ENCODE measurements at places on chromosomes 4 and X. TPM values are rescaled to one million over a fixed set of nuclear protein-coding genes. Genes with fewer than 3 reads are reported as not detected.

DNA sequence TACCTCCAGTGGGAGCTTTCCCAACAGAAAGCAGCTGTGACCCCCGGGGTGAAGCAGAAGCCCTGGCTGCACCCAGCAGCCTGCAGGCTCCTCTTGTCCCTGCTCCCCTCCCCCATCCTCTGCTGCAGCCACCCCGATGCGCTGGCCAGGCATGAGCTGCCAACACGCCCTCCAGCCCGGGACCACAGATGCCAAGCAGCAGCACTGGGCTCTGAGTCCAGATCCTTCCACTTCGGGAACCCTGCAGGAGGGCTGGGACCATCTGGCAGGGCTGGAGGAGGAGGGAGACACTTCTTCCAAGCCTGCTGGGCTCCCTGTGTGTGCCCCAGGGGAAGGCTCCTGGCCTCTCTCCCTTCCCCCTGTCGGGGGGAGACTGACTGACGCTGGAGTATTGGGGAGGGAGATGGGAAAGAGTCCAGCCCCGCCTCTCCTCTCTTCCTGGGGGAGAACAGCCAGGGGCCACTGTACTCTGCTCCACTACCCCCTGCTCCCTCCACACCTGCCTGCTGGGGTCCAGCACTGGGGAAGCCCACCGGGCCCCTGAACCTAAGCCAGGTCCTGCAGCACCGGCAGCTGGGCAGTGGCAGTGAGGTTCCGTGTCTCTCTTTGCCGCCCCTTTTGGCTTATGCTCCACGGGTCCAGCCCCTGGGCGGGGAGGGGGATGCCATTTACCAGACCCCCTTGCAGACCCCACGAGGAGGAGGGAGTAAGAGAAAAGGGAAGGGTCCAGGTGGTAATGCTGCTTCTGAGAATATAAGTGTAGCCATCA is 55.7 kb downstream of the PPP2R2C start:
- H3K27me3 ChIP-seq, result peaks cover 25% of the 10 kb centered on the region
- no peak overlapping the region for H3K27ac ChIP-seq
- H3K4me3 ChIP-seq, result no peak overlapping the region
- H3K36me3 ChIP-seq, result no peaks in the 10 kb centered on the region
- peak; percentile 63 for DNase-seq

GRCh38 chrX:43373032-43373431 is 283.1 kb upstream of the MAOA start:
- no peak overlapping the region for H3K4me3 ChIP-seq
- no peaks in the 10 kb centered on the region for H3K4me1 ChIP-seq
- H3K27ac ChIP-seq, result no peak overlapping the region
- DNase-seq, result no peak

- no peak for DNase-seq
- H3K4me1 ChIP-seq, result no peaks in the 10 kb centered on the region
- no peak overlapping the region for H3K4me3 ChIP-seq
- no peaks in the 10 kb centered on the region for H3K36me3 ChIP-seq
- no peaks in the 10 kb centered on the region for H3K27me3 ChIP-seq
Observed at GRCh38 chrX:39787999-39788398, 309.8 kb downstream of the BCOR start.

DNA sequence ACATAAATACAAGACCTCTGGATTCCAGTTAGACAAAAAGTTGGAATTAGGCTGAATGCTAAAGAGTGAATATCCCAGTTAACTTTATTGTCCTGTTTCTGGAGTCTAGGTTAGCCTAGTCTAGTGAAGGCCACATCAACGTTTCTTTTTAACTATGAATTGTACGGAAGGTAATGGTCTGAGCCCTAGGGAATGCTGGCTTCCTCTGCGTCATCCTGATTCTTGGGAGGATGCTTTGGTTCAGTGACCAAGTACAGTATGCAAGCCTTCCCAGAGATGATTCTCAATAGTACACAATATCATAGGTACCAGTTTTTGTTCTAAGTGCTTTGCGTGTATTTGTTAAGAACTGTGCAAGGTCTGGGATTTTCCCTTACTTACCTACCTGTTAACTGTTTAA is 11.8 kb downstream of the DIAPH2 start:
- no peak overlapping the region for H3K4me3 ChIP-seq
- no peak for DNase-seq

DNA sequence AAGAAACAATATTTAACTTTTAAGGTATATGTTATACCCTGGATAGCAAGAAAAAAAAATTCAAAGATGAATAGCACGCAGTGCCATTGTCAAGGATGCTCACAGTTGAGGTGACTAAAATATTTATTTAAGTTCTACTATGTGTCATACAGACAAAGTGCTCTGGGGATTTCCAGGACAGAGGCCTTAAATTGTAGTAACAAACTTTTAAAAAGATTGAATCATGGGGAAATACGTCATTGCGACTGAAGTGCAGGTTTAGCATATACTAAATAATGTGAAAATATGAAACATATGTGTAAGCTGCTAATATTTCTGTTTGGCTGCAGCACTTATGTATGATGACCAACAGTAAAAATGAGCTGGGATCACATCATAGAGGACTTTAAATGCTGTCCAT is 748.0 kb upstream of the PCDH7 start:
- H3K4me1 ChIP-seq, result no peaks in the 10 kb centered on the region
- H3K36me3 ChIP-seq, result no peaks in the 10 kb centered on the region
- H3K27ac ChIP-seq, result no peak overlapping the region
- H3K4me3 ChIP-seq, result no peak overlapping the region

GRCh38 chr4:30714408-30715031 is 5.6 kb upstream of the PCDH7 start:
- no peaks in the 10 kb centered on the region for H3K36me3 ChIP-seq
- DNase-seq, result no peak
- peaks cover 33% of the 10 kb centered on the region for H3K27me3 ChIP-seq
- H3K4me1 ChIP-seq, result peaks cover 10% of the 10 kb centered on the region
- no peak overlapping the region for H3K4me3 ChIP-seq

DNA sequence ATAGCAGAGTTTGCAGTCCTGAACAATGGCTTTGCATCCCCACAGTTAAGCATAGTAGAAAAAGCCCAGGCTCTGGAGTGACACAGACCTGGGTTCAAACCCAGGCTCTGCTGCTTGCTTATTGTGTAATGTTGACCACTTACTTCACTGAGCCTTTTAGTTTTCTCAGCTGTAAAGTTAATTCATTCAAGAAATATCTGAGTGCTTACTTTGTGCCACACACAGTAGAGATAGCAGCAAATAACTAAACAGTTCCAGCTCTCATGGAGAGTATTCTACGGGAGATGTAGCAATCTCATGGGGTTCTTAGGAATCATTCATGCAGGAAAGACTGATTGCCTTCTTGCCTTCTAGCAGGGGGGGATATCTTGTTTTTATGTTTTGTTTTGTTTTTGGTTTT is 63.2 kb downstream of the SLC9A6 start:
- DNase-seq, result no peak
- H3K27me3 ChIP-seq, result no peaks in the 10 kb centered on the region
- no peaks in the 10 kb centered on the region for H3K36me3 ChIP-seq
- no peak overlapping the region for H3K4me3 ChIP-seq
- no peak overlapping the region for H3K27ac ChIP-seq

- no peaks in the 10 kb centered on the region for H3K4me1 ChIP-seq
- no peak overlapping the region for H3K4me3 ChIP-seq
- no peaks in the 10 kb centered on the region for H3K36me3 ChIP-seq
- H3K27ac ChIP-seq, result no peak overlapping the region
- DNase-seq, result no peak
Observed at GRCh38 chrX:43564953-43565352, 91.1 kb upstream of the MAOA start.

DNA sequence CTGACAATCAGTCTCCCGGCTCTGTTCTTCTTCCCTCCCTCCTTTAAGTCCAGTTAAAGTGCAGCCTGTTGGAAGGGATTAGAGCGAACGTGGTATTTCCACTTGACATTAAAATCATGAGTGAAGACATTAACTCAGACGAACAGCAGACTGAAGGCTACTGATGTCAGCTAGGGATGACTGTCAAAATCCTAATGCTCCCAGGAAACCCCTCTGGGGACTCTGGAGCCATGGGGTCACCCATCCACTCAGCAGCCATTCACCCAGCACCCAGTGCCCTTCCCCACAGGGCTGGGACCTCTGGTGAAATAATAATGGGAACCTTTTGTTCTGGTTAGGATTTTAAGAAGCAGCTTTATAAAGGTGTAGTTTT is 113.9 kb downstream of the DRD5 start:
- peaks cover 5% of the 10 kb centered on the region for H3K27me3 ChIP-seq
- H3K36me3 ChIP-seq, result no peaks in the 10 kb centered on the region

GRCh38 chr4:37909332-37910090 is 18.6 kb downstream of the TBC1D1 start:
- H3K27me3 ChIP-seq, result no peaks in the 10 kb centered on the region
- DNase-seq, result no peak
- H3K4me3 ChIP-seq, result no peak overlapping the region
- H3K4me1 ChIP-seq, result peaks cover 3% of the 10 kb centered on the region
- H3K36me3 ChIP-seq, result no peaks in the 10 kb centered on the region
- peak overlapping the region; percentile 47 for H3K27ac ChIP-seq

DNA sequence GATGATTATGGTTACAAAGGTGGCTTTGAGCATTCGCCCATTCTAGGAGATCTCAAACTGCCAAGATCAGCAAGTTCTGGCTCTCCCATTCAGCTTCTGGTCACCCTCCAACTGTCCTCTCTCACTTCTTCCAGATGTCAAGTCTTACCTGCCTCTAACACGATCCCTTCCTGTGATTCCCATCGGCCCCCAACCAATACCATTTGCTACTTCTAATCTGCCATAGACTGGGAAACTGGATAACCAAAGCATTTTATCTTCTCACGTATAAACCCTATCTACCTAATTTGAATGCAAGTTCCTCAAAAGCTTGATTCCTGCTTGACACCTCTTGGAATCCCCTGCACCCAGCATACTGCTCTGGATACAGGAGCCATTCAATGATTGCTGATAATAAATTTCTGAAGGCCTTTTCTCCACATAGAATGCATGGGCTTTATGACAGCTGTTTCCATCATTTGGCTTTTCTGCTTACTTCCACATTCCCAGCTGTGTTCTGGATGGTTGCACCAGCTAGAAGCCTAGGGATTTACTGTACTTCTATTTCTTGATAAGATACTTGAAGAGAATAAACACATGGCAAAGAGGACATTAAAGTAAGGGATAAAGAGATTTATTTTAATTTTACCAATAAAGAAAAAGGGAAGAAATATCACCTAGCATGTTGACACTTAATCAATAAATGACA is 9.6 kb downstream of the GPC4 start:
- no peak for DNase-seq
- H3K27ac ChIP-seq, result no peak overlapping the region
- H3K4me3 ChIP-seq, result no peak overlapping the region
- no peaks in the 10 kb centered on the region for H3K4me1 ChIP-seq
- no peaks in the 10 kb centered on the region for H3K36me3 ChIP-seq

DNA sequence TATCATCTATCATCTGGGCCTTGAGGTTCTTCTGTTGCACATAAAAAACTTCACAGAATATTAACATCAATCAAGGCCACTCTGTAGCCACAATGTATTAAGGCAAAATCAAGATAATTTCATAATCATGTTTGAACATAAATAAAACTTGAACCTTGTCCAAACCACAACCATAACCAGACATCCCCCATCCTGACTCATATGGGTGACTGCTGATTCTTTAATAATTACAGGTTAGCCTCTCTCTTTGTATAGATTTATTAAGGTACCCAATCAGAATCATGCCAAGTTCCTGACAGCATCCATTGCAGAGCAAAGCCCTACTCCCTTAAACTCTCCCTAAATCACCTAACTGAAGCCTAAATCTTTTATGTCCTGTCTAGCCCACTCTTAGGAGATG is 16.7 kb upstream of the AREG start:
- H3K36me3 ChIP-seq, result no peaks in the 10 kb centered on the region
- no peak overlapping the region for H3K4me3 ChIP-seq
- no peak for DNase-seq
- H3K27me3 ChIP-seq, result no peaks in the 10 kb centered on the region

GRCh38 chr4:175891231-175891630 is 79.2 kb upstream of the GPM6A start:
- no peak for DNase-seq
- no peak overlapping the region for H3K4me3 ChIP-seq
- H3K4me1 ChIP-seq, result no peaks in the 10 kb centered on the region
- H3K27ac ChIP-seq, result no peak overlapping the region
- H3K27me3 ChIP-seq, result no peaks in the 10 kb centered on the region

- H3K4me1 ChIP-seq, result no peaks in the 10 kb centered on the region
- H3K4me3 ChIP-seq, result no peak overlapping the region
- H3K27me3 ChIP-seq, result no peaks in the 10 kb centered on the region
- no peak for DNase-seq
- H3K27ac ChIP-seq, result no peak overlapping the region
- no peaks in the 10 kb centered on the region for H3K36me3 ChIP-seq
Observed at GRCh38 chrX:13825178-13825762, 8.4 kb upstream of the GPM6B start.

DNA sequence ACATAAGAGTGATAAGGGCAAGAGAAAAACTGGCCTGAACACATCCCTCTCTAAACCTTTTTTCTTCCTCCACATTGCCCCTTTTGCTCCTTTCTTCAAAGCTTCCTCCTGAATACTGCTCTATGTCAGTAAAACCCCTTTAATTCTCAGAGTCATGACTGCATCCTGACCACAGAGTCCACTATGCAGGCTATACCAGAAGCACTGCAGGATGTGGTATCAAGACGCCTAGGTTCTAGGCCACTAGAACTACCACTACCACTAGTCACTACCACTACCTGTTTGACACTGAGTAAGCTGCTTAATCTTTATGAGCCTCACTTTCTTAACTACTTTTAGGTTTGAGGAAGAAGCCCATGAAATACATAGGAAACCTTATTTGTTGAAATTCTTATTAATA is 38.7 kb downstream of the ARHGEF9 start:
- H3K4me3 ChIP-seq, result no peak overlapping the region
- peak overlapping the region; percentile 28 for H3K27ac ChIP-seq
- H3K4me1 ChIP-seq, result peaks cover 4% of the 10 kb centered on the region
- no peak for DNase-seq
- H3K27me3 ChIP-seq, result no peaks in the 10 kb centered on the region

- no peaks in the 10 kb centered on the region for H3K4me1 ChIP-seq
- no peaks in the 10 kb centered on the region for H3K27me3 ChIP-seq
- H3K4me3 ChIP-seq, result no peak overlapping the region
- no peak for DNase-seq
Observed at GRCh38 chrX:100658941-100659381, 15.0 kb downstream of the SRPX2 start.

The CT83 gene
- not detected for polyA plus RNA-seq

The NR3C2 gene
- polyA plus RNA-seq, result 1.2 TPM

The PPAT gene
- 2.7 TPM for polyA plus RNA-seq

The PPM1K gene
- 13.4 TPM for polyA plus RNA-seq

The XPNPEP2 gene
- polyA plus RNA-seq, result 0.13 TPM

The STARD8 gene
- polyA plus RNA-seq, result 5.6 TPM

The PRR32 gene
- 0.13 TPM for polyA plus RNA-seq

The ANOS1 gene
- 0.74 TPM for polyA plus RNA-seq

The SOX3 gene
- polyA plus RNA-seq, result not detected

The CDX4 gene
- not detected for polyA plus RNA-seq

The TIGD4 gene
- 0.10 TPM for polyA plus RNA-seq
